Cerebellar nuclear complex (tissue), 1 donor: ENCODE measurements at places on chromosomes 3 and 15.

- DNase-seq: no peak
These were observed 50.4 kb upstream of the MYZAP start for GRCh38 chr15:57541271-57541670.

DNA sequence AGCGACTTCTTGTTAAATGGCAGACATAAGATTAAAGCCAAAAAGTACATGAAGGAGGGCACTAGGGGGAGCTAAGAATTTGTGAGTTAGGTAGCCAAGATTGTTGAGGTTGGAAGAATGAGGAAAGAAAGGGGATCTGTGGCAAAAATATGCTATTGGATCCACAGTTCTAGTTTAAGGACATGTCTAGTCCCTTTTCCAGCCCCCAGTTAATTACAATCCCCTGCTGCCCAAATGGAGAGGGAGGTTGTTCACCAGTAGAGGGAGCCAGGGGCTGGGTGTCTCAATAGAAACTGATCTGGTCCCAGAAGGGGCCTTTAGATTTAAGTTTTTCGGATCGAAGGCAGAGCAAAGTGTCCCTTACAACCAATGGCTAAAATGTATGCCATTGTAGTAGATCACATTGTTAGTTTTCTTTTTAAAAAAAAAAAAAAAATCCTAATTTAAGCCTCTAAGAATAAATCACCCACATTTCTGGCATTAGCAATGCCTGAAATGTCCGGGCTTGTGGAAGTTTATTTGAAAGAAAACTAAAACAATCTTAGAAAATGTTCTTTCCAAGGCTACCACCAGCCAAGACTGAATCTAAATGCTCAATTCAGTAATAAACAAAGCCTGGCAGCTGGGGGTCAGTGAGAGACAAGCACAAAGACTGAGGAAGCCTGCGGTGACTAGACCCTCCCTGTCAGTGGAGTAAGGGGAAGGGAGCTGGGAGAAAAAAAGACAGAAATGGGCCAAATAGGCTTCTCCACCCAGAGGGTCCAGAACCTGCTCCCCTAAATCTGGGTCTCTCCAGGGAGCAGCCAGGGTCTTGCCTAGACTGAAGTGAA, 7.1 kb downstream of the COL8A1 start:
- DNase-seq: no peak

- DNase-seq: no peak
These were observed 7.1 kb upstream of the TMEM207 start for GRCh38 chr3:190456770-190457169.

- DNase-seq: no peak
These were observed 637.3 kb downstream of the TUSC7 start for GRCh38 chr3:117346901-117347300.

DNA sequence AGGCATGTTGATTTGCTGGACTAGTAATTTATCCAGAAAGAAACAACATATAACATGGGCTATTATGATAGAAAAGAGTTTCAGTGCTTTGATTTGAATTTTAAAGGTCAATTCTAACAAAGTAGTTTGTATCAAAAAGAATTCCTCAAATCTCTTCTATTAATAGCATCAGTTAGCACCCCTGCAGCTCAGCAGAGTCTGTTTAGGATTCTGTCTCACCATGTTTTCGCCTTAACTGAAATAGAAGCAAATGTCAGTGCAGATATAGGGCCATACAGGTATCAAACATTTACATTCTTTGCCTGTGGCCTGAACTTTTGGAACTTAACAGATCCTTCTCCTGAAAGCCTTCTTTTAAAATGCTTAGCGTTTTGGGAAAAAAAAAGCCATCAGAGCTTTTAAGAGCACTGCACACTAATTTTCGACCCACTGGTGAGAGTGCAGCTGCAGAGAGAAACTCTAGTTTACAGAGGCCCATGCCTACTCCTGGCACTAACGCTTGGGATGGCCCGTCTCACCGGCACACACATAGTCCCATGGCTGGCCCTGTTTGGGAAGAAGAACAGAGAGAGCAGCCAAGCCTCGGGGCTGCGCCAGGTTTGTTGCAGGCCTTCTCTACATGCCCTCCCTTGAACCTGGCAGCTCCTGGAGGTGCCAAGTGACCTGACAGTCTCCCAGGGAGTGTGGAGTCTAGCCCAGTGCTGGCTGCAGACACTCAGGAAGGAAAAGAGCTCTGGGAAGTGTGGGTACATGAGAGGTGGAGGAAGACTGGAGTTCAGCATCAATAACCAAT, 9.9 kb upstream of the PAQR9 start:
- DNase-seq: peak; percentile 89

DNA sequence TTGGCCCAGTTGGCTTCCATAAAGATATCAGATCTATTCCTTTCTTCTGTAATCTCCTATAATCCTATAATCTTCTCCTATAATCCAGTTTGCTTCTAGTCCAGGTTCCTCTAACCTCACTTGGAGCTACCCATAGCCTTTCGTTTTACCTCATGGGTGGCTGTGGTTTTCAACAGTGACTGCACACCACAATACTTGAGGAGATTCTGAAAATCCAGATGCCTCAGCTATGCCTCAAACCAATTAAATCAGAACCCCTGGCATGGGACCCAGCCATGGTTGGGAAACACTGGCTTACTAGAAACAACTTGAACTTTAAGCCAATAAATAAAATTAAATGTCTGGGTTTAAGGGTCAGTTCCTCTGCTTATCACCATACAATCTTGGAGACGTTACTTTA, 86.1 kb upstream of the NTRK3 start:
- DNase-seq: no peak

GRCh38 chr3:141690431-141691072, 47.5 kb upstream of the RNF7 start:
- DNase-seq: no peak

- no peak for DNase-seq
These were observed 151.6 kb upstream of the UBE2E2 start for GRCh38 chr3:23051240-23052140.

DNA sequence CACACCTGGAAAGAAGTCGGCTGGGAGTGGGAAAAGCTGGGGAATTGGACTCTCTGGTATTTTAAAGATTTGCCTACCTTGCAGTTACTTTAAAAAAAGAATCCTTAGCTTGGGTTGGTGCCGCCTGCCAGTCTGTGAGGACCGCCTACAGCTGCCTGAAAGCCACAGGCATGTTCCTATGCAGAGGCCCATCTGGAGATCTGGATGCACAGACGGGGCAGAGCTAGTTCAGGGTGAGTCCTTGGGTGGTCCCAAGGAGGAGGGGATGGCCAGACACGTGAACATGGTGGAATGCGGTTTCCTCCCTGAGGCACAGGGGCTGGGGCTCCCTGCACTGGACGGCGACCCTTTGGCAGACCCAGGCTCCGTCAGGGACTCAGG, 113.2 kb upstream of the IQSEC1 start:
- no peak for DNase-seq
